NCI-H1436 (cell line): ENCODE measurements at places on chromosomes 1 and 21.

DNA sequence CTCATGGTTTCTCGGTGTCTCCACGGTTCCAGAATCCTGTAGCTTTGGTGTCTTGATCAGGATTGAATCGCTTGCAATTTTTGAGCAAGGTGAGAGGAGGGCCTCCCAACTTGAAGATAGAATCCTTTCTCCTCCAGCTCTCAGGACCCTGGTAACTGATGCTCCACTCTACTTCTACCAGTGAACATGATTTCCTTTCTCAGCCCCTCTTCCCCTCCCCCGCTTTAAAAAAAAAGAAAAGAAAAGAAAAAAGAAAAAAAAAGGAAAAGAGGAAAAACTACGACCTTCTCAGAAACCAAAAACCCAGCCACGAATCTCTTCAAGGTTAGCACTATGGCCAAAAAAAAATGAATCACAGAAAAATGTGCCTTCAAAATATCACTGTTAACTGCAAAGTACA lies 1.2 kb downstream of the ARHGEF11 start:
- DNase-seq: no peak

GRCh38 chr1:209198961-209199750 lies 384.4 kb upstream of the CAMK1G start:
- no peak for DNase-seq

GRCh38 chr1:248862695-248862997 lies 3.8 kb upstream of the ZNF692 start:
- no peak for DNase-seq

GRCh38 chr1:89721351-89721750 lies 88.4 kb downstream of the LRRC8C start:
- no peak for DNase-seq

GRCh38 chr1:212514782-212515181 lies 82.1 kb downstream of the NENF start:
- no peak for DNase-seq

DNA sequence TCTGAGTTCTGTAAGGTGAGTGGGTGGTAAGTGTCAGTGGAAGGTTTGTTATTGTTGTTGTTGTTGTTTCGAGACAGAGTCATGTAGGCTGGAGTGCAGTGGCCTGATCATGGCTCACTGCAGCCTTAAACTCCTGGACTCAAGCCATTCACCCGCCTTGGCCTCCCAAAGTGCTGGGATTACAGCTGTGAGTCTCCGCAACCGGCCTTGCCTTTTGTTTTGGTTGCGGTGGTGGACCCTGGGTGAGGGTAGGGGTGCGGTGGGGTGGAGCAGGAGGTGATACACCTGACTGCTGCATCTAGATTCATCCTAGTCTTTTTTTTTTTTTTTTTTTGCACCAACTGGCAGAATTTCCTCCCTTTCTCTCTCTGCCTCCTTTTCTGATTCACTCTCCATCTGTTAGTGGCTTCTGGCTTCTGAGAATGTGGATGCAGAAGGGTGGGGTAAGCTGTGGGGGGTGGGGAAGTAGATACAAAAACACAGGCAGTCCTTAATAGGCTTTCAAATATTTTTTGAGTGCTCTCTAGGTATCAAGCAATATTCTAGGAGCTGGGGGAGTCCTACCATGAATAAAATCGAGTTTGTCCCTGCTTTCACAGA lies 4.6 kb upstream of the GMEB1 start:
- DNase-seq: no peak
